ENCODE measurements at places on chromosomes 1 and 21.

DNA sequence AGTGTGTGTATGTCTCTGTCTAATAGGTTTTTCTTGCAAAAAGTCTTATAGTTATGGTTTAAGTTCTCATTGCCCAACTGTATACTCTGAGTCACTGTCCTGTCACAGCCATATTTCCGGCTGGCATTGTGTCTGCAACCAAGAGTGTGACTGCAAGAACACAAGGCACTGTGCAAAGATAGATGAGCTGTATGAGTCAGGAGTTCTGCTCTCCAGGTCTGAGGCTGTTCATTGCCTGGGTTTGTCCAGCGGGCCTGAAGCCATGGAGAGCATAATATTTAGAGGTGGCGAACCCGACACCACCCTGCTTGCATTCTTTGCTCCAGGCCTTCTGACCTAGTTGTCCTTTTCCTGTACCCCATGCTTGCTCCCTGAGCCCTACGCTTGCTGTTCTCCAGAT lies 50.9 kb upstream of the CNIH3 start:
- DNase-seq, result no peak

- DNase-seq, result peak; percentile 88
Measured at GRCh38 chr1:115062542-115063004, 26.7 kb downstream of the TSPAN2 start.

- no peak for DNase-seq
Measured at GRCh38 chr1:181630838-181631237, 147.5 kb downstream of the CACNA1E start.

DNA sequence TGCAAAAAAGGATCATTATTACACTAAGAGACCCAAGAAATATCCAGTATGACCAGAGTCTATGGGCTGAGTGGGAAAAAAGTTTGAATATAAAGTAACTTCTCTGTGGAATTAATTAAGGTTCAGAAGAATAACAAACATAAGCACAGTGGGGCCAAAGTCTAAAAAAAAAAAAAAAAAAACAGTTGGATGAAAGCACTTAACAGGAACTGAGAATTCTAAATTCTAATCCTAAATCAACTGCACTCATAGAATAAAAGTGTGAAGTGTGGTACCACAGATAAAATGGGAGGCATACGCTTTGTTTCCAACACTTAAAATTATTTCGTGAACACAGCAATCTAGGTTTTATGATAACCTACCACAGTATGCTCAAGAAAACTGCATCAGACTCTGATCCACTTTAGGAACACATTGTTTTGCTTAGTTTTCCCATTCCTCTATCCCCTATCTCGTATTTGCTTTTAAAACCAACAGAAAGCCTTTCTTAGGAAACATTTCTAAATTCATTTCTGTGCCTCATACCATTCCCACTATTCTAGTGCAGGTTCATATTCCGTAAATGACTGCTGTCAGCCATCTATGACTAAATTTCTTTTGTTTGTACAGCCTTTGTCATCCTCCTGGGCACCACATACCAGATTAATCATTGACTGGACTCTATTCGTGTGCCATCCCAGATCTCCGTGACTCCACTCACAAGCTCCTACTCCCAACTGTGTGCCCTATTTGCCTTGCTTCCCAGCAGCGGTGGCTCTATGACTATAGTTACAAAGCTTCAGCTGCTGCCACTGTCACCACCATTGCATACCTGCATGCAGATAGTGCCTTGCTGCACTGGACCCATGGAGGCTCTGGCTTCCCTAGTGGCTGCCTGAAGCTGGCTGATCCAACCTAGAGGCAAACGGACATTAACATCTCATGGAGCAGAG lies 24.9 kb downstream of the CHML start:
- no peak for DNase-seq

DNA sequence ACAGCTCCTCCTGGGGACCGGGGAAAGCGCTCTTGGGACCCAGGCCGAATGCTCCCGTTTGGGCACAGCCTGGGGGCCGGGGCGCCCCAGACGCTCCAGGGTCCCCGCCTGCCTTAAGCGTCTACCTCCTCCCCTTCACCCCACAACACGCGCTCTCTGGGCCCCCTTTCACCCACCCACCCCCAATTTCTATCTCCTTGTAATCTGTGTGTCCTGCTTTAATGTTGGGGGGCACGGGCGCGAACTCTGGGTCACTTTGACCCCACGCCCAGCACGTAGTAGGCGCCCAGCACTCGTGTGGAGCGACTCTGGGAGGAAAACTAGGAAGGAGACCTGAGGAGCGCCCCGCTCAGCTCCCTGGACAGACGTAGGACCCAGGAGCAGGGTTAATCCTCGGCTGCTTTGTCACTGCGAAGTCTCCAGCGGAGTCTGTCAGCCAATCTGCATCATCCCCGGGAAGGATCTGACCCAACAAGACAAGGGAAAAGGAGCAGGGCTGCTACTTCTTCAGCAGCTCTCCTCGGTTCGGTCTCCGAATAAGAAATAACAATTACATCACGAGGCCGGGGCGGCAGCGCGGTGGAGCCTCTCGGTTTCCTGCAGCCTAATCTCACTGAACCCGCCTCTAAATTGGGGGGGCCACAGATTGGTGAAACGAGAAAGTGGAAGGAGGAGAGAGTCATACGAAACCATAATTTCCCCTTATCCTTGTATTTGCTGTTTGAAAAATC lies 757 bp upstream of the NRIP1 start:
- DNase-seq, result peak; percentile 77

DNA sequence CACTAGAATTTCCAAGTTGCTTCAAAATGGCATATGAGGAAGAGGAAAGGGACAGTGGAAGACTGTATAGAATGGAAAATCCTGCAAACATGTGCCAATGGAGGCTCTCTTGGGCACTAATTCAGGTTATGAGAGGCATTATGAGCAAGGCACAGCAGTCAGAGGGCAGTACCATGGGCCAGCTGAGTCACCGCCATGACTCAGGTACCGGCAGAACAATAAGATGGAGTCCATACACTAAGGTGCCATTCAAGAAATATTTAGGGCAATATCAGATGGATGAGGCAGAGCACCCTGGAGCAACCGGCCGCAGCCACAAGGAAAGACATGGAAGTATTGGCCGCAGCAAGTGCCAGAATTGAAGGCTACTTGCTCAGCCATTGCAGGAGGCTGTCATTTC lies 25.6 kb upstream of the VAV3 start:
- no peak for DNase-seq

DNA sequence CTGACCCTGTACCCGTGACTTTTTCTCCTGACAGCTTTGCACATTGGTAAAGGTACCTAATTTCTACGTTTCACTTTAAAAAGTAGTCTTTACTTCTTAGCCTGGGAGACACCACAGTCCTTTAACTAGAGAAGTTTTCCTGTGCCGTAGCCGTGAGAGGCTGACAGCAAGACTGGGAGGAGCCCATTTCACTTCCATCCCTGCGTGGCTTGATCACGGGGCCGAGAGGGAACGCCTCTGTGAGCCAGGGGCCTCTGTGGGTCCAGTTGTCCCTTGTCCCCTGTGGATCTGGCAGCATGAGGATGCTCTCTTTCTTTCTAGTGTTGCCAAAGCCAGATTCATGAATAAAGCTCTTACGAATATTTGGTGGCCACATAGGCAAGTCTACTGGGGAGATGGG lies 21.6 kb downstream of the PCP4 start:
- DNase-seq, result no peak

GRCh38 chr1:34597877-34598514 lies 156.9 kb upstream of the GJB5 start:
- DNase-seq, result peak; percentile 59

DNA sequence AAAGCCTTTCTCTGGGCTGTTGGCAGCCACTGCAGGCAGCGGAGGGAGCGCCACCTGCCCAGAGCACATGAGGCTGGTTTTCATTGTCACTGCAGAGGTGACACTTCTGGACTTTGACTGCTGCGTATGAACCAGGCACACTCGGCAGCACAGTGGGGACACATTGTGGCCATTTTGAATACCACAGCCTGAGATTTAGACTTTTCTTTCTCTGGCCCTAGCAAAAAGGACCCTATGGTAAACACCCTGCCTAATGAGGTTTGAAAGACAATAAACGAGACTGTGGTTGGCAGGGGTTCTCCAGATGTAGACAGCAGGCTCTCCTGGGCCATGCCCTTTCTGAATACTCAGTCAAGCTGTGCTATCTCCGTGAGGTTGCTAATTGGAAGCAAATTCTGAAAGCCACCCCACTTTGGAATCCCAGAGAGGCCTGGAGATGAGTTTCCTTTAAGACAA lies 12.0 kb upstream of the KCNE2 start:
- DNase-seq, result peak; percentile 18

- DNase-seq, result no peak
Measured at GRCh38 chr1:198040880-198041279, 115.9 kb upstream of the NEK7 start.
